Activated CD4-positive, CD25-positive, alpha-beta regulatory T cell (primary cell): ENCODE measurements at places on chromosomes 16 and 17.

DNA sequence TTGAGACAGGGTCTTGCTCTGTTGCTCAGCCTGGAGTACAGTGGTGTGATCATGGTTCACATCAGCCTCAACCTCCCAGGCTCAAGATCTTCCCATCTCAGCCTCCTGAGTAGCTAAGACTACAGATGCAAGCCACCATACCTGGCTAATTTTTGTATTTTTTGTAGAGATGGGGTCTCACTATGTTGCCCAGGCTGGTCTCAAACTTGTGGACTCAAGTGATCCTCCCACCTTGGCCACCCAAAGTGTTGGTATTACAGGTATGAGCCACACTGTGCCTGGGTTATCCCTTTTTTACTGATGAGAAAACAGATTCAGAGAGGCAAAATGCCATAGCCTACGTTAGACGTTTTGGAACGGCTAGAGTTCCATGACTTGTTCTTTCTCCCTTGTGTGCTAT lies 30.1 kb downstream of the SNX29 start:
- DNase-seq, result no peak

- DNase-seq, result no peak
Measured at GRCh38 chr17:71334048-71334751, 786.6 kb upstream of the SOX9 start.

DNA sequence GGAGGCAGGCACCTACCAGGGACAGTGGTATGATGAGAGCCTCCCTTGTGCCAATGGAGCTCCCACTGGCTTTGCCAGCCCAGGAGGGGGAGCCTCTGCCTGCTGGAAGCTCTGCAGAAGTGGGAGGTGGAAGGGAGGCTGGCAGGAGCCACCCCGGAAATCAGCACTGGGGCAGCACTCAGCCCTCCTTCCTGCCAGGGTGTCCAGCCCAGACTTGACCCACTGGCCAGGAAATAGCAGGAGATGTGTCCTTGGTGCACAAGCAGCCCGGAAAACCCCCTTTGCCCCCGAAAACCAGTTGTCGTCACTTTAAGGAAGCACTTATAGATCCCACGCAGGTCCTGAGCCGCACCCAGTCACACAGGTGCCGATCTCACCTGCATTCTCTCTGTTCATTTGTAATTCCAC lies 49.3 kb upstream of the CACNG4 start:
- no peak for DNase-seq

DNA sequence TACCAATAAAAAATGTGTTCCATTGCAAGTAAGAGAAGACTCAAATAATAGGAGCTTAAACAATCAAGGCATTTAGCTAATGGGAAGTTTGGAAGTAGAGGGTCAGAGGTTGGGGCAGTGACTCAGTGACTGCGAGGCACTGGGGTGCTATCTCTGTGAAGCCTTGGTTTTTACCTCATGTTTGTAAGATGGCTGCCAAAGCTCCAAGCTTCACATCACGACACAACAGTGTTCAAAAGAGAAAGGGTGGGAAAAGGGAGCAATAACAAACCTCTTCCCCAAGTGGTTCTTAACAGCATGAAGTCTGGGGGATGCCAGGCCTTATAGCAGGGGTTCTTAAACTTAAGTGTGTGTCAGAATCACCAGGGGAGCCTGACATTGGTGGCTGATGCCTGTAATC lies 26.6 kb upstream of the GPRC5B start:
- no peak for DNase-seq

DNA sequence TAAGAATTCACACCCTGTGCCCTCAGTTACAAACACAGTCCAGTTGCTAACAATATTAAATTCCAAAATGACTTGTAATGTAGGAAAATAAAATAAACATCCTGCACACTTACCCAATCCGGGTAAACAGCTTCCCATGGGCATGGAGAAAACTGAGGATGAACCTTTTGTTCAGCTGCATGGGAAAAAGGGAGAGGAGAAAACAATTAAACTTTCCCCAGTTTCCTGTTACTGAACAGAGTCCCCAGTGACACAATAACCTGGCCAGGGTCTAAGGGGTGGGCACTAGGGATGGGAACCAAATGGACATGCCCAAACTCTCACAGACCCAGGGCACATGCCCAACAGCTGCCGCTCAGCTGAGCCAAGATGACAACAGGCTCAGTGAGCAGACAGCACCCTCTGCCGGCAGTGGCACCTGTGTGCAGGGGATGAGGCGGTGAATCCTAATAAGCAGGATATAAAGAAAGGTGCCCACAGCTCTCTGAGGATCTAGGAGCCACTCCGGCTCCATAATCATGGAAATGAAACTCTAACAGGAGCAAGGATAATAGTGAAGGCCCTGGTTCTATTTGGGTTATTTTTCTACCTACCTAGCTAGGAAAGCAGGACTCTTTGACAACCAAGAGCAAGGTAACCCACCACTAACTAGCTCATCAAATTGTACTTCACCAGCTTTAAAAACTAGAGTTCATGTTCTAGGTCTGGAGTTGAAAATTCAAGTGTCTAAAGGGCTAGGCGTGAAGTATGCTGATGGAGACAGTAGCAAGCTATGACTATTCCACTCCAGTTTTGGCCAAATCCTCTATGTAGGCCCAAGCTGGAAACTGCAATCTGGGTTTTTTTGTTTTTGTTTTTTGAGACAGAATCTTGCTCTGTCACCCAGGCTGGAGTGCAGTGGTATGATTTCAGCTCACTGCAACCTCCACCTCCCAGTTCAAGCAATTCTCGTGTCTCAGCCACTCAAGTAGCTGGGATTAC lies 58.8 kb downstream of the SMG6 start:
- peak; percentile 61 for DNase-seq

GRCh38 chr16:85047867-85048455 lies 20.4 kb downstream of the KIAA0513 start:
- DNase-seq, result no peak

GRCh38 chr17:46003907-46004748 lies 5.1 kb downstream of the STH start:
- DNase-seq, result no peak

DNA sequence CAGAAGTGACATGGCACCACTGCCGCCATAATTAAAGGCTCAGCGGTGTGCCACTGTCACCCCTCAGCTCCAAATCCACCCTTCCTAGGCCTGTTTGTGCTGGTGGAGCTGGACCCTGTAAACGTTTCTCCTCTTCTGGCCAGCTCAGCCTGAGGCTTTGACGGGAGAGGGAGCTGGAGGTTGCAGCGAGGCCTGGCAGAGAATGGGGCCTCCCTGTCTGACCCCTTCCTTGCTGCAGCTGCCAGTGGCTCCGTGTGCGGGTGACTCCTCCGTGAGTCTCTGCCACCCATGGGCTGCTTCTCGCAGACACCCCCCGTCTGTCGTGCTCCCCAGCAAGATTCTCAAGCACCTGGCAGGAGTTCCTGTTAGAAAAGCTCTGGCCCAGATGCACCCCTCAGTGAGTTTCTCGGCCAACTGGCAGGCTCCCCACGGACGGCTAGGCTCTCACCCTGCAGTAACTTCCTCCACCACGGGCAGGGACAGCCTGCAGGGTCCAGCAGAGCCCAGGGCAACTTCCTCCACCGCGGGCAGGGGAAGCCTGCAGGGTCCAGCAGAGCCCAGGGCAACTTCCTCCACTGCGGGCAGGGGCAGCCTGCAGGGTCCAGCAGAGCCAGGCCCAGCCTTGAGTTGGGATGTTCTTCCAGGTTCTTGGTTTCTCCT lies 4.7 kb upstream of the CHMP6 start:
- no peak for DNase-seq

DNA sequence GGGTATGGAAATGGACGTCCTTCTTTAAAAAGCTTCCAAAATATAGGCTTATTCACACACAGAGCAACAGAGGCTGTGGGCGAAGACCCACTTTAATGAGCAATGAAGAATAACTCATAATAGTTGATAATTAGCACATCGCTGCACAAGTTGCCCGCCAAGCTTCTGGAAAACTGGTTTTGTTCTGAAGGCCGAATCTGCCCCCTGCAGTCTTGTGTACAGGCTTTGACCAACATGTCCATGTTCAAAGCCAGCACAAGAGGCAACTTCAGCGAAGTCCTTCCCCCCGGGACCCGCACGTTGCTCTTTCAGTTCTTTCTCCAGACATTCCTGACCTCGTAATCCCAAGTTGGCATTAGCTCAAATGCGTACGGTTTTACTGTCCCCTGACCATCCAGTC lies 73.3 kb downstream of the IRX5 start:
- no peak for DNase-seq

DNA sequence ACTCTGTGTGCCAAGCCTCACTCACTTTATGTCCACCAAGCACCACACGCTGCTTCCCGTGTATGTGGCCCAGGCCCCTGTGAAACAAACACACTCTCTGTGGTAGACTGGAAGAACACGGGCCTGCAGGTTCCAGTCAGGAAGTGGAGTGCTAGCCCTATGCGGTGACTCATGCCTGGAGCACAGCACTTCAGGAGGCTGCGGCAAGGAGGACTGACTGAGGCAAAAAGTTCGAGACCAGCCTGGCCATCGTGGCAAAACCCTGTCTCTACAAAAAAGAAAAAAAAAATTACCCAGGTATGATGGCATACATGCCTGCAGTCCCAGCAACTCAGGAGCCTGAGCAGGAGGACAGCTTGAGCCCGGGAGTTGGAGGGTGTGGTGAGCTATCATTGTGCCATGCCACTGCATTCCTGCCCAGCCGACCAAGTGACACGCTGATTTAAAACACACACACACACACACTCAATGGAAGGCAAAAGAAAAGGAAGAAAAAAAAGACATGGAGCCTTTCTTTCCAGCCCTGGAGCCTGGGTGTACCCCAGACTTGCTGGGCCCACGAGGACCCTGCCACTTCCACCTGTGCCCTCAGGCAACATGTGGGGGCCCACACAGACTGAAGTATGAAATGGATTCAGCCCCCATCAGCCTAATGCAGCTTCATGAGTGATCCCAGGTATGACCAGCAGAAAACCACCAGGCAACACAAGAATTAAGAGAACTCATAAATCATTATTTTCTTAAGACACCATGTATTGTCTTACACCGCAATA lies 126.6 kb downstream of the ANKRD11 start:
- no peak for DNase-seq

GRCh38 chr17:43085474-43085873 lies 39.7 kb downstream of the BRCA1 start:
- DNase-seq, result no peak

DNA sequence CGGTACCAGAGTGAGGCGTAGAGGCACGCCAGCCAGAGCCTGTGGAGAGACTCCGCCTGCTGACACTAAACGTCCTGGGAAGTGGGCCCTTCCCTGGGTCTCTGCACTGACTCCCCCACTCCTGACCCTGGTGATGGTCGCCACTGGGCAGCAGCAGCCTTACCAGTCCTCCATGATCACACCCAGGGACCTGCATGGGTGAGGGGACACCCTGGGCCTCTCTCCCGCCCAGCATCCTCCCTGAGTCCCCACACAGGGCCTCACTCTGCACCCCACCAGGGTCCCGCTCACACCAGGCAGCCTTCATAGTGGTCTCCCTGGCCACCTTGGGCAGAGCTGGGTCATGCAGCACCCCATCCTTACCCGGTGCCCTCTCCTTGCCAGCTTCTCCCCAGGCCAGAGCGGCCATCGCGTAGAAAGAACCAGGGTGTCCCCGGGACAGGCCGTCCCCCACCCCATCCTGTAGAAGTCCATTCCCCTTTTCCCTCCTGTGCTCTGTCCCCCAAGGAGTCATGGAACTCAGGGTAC lies 10.7 kb downstream of the RGS11 start:
- no peak for DNase-seq

DNA sequence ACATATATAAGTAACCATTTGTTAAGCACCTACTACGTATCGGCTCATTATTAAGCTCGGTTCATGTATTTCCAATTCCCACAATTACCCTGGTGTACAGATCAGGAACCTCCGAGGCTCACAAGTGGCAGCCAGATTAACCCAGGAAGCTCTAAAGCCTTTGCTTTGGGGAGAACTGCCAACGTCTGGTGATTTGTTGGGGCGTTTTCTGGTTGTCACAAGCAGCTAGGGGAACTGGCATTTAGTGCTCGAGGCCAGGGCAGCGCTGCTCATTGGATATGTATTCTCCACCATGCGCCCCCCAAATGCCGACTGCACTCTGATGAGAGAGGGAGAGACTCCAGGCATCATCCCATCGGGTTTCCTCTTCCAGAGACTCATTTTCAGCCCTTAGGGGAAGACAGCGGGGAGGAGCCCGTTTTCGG lies 541 bp downstream of the ZNF18 start:
- DNase-seq, result no peak

DNA sequence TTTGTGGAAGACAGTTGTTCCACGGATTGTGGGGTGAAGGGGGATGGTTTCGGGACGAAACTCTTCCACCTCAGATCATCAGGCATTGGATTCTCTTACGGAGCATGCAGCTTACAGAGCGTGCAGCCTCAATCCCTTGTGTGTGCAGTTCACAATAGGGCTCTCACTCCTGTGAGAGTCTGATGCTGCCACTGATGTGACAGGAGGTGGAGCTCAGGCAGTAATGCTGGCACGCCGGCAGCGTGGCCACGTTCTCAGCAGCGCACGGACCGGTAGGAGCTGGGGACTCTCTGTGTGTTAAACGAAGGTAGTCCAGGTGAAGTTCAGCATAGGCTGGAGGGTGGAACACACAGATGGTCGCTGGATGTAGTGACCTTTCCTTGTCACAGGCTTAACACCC lies 37.8 kb downstream of the SEC14L1 start:
- no peak for DNase-seq

DNA sequence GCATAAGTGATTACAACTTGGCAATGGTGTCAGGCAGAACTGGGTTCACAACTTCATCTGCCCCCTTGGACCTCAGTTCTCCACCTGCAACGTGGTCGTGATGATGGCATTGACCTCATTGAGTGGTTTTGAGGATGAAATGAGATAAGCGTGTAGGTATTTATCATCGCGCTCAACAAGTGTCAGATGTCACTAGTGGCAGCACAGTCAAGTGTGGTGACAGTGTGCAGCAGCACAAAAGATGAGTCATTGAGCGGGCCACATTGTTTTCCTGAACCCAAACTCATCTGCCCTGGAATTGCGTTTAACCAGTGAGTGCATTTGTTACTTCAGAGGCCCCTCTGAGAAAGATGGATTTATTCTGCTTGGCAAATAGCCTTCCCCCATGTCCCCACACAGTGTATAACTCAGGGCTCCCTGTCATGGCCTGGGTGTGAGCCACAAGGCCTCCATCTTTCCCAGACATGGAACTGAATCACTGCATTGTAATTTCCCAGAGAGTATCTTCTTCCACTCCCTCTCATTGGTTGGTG lies 20.9 kb downstream of the IRX3 start:
- no peak for DNase-seq

DNA sequence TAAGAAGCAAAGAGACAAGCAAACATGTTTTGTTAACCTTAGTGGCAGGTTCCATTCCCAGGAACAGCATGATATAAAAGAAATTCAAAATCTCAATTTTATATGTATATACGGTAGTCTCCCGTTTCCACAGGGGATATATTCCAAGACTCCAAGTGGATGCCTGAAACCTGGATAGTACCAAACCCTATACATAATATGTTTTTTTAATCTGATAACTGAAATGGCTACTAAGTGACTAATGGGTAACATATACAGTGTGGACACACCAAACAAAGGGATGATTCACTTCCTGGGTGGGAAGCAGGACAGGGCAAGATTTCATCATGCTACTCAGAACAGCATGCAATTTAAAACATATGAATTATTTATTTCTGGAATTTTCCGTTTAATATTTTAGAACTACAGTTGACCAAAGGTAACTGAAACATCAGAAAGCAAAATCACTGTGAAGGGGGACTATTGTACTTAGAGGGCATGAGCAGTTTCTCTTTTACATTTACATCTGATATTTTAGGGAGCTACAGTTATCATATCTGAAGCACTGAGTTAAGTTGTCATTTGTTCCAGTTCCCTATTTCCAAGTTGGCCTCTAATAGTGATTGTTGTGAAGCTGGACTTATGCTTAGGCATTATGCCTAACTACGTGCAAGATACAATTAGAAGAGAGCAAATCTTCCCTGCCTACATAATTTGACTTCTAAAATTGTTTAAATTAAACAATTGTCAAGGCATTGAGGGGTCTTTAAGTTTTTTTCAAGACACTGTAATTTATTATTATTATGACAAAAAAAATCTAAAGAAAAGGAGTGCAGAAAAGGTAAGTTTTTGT lies 34.1 kb upstream of the ABCA6 start:
- DNase-seq, result no peak
